Heart right ventricle (tissue), 16 donors: ENCODE measurements at places on chromosomes 5 and 9.

GRCh38 chr9:77843076-77843870 is 188.3 kb downstream of the GNAQ start:
- no peak for DNase-seq

DNA sequence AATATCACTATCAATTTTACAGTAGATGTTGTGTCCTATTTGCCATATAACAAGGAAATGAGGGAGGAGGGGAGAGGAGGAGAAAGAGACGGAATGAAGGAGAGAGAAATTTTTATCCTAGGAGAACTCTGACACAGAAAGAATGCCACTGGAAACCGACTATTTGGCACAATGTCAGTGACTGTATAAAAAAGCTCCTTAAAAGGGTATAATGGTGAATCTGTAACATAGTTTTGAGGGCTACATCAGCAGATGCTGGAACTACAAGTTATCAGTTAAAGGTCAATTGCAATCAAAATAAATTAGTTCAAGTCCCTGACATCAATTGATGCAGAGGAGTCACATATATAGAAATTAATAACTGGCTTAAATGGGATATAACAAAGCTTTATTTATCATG is 5.7 kb downstream of the EDIL3 start:
- DNase-seq: no peak

GRCh38 chr5:170296935-170297588 is 515 bp downstream of the LCP2 start:
- no peak for DNase-seq

DNA sequence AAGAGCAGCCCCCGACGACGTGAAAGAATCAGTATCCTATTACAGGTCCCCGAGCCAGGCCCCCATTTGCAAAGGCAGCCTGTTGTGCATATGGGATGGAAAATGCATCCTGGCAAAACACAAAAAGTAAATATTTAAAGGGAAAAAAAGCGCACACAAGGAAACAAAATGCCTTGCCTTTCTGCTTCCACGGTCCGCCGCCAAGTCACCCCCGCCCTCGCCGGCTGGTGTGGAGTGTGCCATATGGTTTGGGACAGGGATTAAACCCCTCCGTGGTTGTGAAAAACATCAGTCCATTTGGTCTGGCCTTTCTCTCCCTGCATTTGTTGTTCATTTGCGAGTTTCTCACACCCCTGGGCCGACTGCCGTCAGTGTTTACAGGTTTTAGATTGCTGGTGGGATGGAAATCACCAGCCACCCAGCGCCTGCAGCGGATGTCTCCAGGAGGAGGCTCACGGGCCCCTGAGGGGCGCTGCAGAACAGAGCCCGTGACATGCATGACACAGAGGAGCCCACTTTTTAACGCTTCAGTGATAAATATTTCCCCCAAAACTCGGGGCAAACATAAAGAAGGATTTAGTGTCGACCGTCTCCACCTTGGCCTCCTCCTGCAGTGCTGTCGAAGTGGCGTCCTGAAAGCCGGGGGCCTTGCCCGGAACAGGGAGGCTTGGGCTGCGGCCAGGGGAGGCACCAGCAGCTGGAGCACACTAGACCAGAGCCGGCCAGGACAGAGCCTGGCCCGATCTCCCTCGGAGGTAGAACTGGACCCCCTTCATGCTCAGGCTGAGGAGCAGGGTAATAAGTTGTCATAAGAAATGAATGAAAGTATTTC is 161.5 kb downstream of the HSD17B3 start:
- no peak for DNase-seq

DNA sequence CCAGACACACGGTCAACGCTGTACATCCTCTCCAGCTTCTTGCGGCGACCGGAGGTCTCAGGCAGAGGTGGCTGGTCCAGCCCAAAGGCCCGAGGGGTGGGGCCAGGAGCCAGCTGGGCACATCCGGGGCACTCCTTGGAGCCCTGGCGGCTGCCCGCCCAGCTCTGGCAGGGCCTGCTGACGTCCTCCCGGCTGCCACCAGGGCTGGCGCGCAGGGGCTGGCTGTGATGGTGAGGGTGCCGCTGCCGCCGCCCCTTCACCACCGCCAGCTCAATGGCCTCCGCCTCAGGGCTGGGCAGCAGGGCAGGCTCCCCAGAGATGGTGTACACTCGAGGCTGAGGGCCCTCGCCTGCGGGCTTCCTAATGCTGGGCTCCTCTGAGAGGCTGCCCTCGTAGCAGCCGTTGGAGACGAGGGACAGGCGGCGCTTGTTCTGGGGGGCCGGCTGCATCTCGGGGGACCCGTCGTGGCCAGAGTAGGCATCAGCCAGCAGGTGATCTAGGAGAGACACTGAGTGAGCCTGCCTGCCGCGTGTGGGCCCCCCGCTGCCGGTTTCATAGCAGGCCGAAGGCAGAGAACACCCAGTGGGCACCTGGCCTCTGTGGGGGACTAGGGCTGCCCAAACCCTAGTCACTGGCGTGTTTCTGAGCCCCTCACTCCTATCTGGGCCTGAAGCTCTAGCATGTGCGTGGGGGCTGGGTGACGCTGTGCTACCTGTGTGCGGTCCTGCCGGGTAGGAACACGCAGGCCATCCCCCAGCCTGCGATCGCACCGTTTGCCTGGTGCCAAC is 1.5 kb downstream of the NSMF start:
- no peak for DNase-seq

- peak; percentile 28 for DNase-seq
Measured at GRCh38 chr5:150009671-150010387, 9.3 kb downstream of the HMGXB3 start.

DNA sequence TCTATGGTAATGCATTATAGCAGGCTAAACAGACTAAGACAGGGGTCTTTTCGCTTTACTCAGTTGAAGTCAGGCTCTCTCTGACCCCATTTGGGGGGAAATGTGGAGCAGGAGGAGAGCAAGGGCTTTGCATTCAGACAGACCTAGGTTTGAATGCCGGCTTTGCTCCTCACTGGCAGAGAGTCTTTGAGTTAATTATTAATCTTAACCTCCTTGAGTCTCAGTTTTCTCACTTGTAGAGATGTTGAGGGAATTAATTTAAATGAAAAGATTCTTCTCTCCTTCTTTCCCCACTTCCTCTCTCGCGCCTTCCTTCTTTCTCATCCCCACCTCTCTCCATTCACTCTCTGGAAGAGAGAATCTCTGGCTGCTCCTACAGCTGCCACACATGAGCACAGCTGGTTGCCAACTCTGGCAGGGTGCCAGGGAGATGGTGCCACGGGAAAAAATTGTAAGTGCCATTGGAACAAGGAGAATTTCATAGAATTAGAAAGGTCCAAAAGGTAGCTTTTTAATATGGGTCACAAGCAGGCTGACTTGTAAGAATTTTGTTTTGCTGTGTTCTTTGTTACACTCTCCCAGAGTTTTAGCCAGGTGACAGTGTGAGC is 25.2 kb upstream of the GLRA1 start:
- DNase-seq: no peak

GRCh38 chr9:98147582-98147981 is 28.6 kb upstream of the TRIM14 start:
- DNase-seq: no peak

DNA sequence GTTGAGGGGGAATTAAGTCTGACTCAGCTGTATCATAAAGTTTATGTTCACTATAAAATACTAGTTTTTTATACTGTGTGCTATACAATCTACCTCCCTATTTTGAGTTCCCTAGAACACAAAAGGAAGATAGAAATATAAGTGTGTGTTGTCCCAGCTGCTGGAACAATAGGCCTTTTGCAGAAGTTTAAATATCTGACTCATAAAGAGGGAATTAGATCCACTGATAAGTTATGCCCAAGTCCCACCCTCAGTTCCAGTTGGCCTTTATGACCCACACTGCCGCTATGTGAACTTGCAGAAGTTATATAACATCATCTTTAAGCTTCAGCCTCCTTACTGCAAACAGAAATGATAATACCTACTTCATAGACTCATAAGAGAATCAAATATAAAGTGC is 88.5 kb upstream of the DAB2 start:
- no peak for DNase-seq

- peak; percentile 24 for DNase-seq
Measured at GRCh38 chr5:63401436-63402046, 560.7 kb downstream of the HTR1A start.

GRCh38 chr9:9799287-9799686 is 813.5 kb downstream of the PTPRD start:
- DNase-seq: no peak

GRCh38 chr5:181207214-181207959 is 2.4 kb upstream of the TRIM7 start:
- peak; percentile 80 for DNase-seq

DNA sequence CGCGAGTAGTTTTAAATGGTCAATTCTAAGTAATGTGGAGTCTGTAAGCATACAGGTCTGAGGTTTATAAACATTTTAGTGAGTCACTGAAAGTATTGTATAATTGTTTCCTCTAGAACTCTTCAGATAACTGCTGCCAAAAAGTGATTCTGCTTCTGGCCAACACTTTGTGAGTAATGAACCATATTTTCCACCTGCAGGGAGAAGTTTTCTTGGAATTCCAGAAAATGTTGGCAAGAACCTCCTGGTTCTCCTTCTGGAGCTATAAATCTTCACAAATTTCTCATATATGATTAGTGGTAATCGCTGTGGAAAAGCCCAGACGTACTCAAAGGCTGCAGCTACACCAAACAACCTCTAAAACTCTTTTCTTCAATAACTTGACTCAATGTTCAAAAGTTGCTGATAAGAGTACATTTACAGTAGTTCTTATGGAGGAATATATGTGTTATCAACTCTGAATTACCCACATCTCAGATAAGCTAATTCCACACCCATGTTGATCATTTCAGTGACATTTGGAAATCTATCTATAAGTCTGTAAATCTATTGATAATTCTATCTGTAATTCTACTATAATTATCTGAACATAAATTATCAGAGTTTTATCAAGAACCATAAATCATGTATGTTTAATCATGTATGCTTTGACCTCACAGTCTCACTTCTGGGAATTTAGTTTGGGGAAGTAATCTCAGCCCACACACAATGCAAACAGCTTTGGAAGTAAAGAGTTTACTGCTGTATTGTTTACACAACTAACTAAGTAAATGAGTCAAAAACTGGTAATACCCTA is 74.1 kb downstream of the FNBP1 start:
- DNase-seq: no peak

- DNase-seq: no peak
Measured at GRCh38 chr5:16550316-16550952, 66.4 kb downstream of the RETREG1 start.

DNA sequence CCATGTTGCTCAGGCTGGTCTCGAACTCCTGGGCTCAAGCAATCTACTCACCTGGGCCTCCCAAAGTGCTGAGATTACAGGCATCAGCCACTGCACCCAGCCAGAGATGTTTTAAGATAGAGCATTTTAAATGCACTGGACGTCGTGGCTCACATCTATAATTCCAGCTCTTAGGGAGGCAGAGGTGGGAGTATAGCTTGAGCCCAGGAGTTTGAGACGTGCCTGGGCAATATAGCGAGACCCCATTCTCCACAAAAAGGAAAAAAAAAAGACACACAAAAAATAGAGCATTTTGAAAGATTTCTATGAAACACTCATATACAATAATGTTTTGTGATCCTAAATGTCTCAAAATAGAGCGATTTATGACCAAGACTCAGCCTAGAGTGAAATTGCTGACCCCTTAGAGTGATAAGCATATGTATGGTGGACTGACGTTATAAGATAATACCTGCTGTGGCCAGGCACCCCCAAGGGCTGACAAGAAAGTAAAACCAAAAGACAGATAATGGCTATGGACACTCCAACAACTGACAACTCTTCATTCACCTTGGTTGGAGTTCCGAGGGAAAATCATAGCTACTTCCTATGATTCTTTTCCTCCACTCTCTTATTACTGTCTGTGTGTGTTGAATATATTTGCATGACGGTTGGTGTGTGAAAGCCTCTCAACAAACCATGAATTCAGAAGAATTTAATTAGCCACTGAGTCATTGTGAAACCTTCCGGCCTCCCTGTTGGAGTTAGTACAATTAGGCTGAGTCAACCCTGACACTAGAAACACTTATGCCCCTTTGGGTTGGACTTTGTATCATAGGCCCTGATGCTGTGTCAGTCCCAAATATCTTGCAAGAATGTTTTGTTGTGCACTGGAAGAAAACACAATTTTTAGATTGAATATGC is 526.5 kb upstream of the NUDT12 start:
- no peak for DNase-seq

GRCh38 chr5:39520232-39520572 is 95.4 kb upstream of the DAB2 start:
- DNase-seq: no peak

GRCh38 chr5:107512029-107512428 is 158.7 kb downstream of the EFNA5 start:
- no peak for DNase-seq

- DNase-seq: no peak
Measured at GRCh38 chr9:123562844-123563346, 206.9 kb downstream of the CRB2 start.
